ENCODE measurements at places on chromosomes 16 and 17.

- no peak for DNase-seq
These were observed 37.9 kb downstream of the CMIP start for GRCh38 chr16:81482329-81483063.

GRCh38 chr16:77896415-77897128 is 108.2 kb downstream of the VAT1L start:
- no peak for DNase-seq

DNA sequence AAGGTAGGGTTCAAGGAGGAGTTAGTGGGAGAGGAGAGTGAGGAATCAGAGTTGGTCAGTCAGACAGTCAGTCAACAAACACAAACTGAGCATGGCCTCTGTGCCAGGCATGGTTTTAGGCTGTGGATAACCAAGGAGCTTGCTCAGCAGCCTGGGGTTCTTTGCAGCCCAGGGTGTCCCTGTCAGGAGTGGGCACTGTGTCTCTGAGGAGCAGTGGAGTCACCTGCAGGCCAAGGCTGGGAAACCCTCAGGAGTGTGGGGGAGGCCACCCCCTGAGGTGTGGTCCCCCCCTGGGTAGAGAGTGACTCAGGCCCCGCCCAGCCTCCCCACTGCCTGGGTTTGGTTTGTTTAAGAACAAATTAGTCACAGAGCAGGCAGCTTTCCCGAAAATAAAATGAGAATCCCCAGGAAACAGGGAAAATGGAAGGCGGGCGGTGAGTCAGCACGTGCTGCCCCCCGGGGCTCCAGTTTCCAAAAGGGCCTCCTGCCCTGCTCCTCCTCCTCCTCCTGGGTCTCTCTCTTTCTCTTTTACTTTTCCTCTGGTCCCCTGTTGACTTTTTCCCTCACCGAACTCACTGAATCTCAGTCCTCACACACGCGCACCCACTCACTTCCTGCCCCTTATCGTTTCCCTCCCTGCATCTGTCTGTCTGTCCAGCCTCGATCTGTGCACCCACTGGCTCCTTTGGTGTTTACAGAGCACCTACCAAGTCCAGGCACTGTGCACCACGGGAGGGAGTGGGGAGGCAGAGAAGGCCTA is 44.3 kb downstream of the SOCS3 start:
- DNase-seq: no peak

GRCh38 chr17:31869031-31869430 is 10.0 kb upstream of the COPRS start:
- DNase-seq: no peak

GRCh38 chr16:57640612-57641011 is 12.2 kb downstream of the ADGRG1 start:
- no peak for DNase-seq

- DNase-seq: no peak
These were observed 190.7 kb downstream of the AXIN2 start for GRCh38 chr17:65370669-65371131.

DNA sequence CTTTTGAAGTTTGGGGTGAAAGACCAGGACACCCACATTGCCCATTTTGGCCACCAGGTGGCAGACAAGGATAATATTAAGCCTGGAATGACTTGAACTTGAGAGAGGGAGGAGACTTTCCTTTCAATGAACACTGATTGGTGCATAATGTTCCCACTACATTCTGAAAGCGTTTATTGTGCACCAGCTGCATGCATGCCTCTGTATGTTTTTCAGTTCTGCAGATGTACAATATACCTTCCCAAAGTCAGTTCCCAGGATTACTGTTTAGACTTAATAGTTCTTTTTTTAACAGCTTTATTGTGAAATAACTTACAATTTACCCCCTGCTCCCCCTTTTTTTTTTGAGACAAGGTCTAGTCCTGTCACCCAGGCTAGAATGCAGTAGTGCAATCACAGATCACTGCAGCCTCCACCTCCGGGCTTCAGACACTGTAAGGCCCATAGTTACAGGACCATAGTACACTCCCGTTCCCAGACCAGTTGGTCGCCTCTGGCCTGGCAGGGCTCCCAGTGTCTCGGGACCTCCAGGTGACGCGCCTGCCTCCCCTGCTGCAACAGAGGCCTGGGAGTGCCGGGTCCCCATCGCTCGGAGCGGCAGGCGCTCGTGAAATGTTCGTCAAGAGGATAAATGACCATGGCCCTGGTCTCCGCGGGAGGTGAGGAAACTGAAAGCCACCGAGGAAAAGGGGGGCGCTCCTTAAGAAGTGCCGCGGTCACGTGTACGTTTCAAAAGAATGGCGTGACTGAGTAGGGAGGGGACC is 12.2 kb downstream of the CES2 start:
- peak; percentile 75 for DNase-seq

DNA sequence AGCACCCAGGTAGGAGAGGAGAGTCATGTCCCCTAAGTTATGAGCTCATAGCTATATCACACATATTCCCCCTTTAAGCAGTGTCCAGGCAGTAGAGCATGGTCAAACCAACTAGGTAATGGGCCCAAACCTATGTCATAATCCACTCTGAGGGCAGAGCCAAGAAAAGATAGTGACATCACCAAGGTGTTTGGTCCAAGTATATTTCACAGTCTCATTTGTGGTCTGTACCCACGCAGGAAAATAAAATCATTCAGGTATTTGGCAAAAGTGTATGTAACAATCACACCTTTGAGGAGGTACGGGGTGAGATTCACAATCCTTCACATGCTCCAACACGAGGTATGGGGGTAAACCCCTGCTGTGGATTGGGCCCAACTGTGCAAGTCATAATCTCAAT is 2112.8 kb downstream of the TP53TG3F start:
- no peak for DNase-seq

DNA sequence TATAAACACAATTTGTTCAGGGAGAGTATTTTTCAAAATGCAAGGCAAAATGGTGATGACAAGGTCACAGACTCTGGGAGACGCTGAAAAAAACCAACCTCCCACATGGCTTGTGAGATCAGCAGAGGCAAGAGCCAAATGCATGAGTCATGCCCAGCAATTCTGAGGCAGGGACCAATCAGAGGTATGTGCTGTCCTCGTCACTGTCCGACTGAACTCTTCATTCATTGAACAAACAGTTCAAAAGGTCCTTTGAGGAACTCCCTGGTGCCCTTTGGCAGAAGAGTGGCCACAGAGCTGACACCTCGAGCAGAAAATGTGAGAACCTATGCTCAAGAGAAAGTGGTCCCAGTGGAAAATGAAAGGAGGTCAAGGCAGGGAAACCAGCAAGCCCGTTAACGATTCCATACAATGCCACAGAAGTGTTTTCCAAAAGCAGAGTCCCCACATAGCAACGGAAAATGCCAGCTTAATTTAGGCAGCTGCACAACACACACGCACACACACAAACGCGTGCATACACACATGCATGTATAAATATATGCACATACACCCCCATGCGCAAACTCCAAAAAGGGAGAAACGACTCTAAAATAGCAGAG is 50.9 kb downstream of the CDH11 start:
- no peak for DNase-seq

DNA sequence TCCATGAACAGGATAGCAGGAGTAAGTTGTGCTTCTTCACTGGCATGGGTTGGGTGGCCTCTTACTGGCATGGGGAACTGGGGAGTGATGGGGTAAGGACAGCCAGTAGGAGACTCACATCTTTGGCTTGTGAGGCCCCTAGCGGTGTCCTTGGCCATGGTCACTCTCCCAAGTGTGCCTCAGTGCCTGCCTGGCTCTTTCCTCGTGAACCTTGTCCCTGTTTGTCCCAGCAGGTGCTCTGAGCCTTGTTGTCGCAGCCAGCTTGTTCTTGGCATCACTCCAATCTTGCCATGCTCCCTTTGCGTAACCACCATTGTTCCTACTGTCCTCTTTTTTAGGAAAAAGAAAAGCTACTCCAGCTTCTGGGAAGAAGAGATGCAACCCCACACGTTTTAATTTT is 53.6 kb upstream of the SDK2 start:
- no peak for DNase-seq
